ENCODE measurements at places on chromosomes 3 and 15.
A peak's percentile ranks its signal among the peaks of the same experiment; 100 is the strongest.

GRCh38 chr15:100034191-100034590, 301.0 kb upstream of the LYSMD4 start:
- no peak for DNase-seq

DNA sequence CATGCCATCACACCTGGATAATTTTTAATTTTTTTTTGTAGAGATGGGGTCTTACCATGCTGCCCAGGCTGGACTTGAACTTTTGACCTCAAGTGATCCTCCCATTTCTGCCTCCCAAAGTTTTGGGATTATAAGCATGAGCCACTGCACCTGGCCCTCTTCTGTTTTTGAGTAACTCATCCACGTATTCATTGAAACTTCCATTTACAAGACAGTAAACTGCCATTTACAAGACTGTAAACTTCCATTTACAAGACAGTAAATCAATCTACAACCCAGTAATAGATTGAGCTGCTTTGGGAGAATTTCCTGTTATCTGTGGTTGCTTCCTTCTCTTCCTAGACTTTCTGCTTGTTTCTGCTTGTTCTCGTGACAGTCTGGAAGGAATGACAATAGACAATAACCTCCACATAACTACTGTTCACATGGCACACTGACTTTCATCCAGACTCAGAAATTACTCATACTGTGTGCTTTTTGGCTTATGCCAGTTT, 114.7 kb upstream of the CCNL1 start:
- no peak for DNase-seq

- no peak for DNase-seq
Observed at GRCh38 chr3:187616307-187616972, 53.8 kb downstream of the SST start.

DNA sequence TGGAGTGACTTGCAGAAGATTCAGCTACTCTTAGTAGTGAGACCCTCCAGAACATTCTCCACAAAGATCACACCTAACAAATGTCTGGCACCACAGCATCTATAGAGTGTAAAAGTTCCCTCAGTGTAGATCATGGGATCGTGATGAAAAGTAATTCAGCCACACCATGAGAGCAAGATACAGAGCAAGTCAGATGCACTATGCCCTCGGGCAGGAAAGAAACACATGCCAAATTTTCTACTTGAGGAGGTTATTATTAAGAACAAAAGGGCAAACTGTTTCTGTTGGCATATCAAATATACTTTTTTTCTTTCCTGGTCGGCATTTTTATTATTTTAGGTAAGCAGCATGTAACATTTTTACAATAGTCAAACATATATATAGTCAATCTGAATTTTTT, 44.8 kb upstream of the SNTN start:
- no peak for DNase-seq

DNA sequence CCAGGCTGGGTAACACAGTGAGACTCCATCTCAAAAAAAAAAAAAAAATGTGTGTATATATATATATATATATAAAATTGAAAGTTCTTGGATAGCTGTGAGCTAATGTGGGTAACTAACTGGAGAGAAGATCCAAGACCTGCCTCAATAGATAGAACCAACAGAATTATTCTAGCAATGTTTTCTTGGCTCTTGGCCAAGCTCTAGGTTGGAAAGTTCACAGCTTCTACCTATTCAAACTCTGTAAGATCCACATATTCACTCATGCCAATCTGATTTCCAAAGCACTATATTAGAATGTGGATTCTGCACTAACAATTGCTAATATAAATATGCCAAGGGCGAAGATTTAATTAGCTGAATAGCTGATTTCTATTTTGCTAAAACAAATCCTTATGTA, 29.8 kb upstream of the CMTM6 start:
- DNase-seq = no peak

GRCh38 chr15:68315035-68315434, 37.5 kb downstream of the FEM1B start:
- DNase-seq = no peak

GRCh38 chr3:39138804-39139415, 14.5 kb downstream of the CSRNP1 start:
- peak; percentile 75 for DNase-seq

GRCh38 chr3:38102444-38102814, 34.5 kb downstream of the ACAA1 start:
- DNase-seq = no peak

GRCh38 chr3:141955175-141955574, 78.7 kb downstream of the ATP1B3 start:
- DNase-seq = no peak

GRCh38 chr15:85009435-85009834, 27.8 kb downstream of the PDE8A start:
- no peak for DNase-seq

- DNase-seq = no peak
Observed at GRCh38 chr3:179046497-179047353, 24.9 kb downstream of the ZMAT3 start.

DNA sequence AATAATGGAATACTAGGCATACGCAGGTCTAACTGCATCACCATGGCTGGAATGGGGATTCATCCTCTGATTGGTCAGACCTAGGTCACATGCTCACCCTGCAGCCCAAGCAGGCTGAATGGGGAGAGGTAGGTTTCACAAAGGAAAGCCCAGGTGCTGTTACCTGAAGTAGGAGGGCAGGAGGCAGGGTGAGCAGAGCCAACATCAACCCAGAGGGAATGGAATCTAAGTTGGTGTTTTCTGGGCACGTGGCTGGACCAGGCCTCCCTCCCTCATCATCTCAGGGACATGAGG, 6.7 kb upstream of the H1-8 start:
- no peak for DNase-seq

GRCh38 chr15:92538115-92538514, 117.5 kb downstream of the FAM174B start:
- no peak for DNase-seq

DNA sequence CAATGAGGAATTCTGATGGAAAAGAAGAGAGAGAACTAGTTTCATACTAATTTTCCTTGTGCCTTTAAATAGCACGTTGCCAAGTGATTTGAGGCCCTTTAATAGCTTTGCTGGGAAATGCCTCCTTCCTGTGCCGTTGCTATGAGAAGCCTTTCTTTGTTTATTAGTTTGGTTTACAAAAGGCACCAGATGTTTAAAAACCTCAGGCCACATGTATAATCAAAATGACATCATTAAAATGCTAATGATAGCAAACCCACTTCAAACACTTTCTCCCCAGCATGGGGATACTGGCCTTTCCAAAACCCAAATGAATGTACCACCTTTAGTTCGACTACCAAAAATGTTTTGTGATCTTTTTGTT, 50.0 kb upstream of the TBC1D23 start:
- no peak for DNase-seq

- DNase-seq = no peak
Observed at GRCh38 chr3:44992555-44993470, 16.8 kb downstream of the EXOSC7 start.

DNA sequence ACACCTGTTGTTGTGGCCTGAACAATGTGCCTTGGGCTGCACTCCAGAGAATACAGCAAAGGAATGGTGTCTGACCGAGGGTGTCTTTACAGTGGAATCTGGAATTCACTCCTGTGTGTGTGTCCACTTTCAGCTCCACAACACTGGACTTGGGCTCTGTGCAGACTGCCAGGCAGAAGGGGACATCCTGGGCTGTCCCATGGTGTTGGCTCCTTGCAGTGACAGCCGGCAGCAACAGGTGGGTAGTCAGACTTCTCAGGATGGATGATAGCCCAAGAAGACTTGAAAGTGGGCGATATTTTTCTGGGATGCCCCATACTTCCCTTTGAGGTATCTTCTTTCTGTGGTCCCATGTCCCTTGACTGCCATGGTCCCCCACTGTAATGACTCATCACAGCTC, 45.0 kb downstream of the DPH3 start:
- no peak for DNase-seq

- no peak for DNase-seq
Observed at GRCh38 chr3:155404486-155404885, 111.0 kb upstream of the STRIT1 start.

- DNase-seq = no peak
Observed at GRCh38 chr15:45497261-45497660, 25.3 kb downstream of the SLC30A4 start.

GRCh38 chr15:59138243-59138642, 33.3 kb downstream of the CCNB2 start:
- DNase-seq = no peak

GRCh38 chr3:144409319-144409718, 437.7 kb downstream of the DIPK2A start:
- no peak for DNase-seq

DNA sequence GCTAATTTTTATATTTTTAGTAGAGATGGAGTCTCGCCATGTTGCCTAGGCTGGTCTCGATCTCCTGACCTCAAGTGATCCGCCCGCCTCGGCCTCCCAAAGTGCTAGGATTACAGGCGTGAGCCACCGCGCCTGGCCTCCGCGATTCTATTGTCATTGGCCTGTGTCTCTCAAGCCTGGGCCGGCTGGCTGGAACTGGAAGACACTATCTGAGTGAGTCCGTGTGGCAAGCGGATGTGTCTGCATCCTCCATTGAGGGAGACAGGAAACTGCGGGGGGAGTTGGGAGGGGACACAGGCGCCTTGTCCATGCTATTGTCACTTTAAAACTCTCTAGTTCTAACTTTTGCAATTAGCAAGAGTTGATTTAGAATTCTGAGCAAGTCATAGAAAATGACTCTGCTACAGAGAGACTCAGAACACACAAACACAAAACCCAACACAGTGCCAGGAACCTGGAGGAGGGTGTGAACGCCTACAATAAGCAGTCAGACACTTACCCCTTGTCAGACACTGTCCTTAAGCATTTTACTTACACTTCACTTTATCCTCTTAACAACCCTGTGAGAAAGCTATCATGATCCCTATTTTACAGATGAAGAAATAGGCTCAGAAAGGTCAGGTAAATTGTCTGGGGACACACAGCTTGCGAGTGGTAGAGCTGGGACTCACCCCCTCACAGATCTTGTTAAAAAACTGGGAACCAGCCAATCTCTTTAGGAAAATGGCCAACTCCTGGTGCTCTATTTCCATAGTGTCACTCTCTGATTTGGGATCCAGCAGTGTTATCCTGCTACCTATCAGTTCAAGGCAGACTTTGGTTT, 38.7 kb downstream of the ANP32A start:
- peak; percentile 24 for DNase-seq

- DNase-seq = no peak
Observed at GRCh38 chr15:45399381-45400212, 21.3 kb upstream of the GATM start.

- DNase-seq = no peak
Observed at GRCh38 chr15:55775316-55775715, 32.4 kb upstream of the PRTG start.

DNA sequence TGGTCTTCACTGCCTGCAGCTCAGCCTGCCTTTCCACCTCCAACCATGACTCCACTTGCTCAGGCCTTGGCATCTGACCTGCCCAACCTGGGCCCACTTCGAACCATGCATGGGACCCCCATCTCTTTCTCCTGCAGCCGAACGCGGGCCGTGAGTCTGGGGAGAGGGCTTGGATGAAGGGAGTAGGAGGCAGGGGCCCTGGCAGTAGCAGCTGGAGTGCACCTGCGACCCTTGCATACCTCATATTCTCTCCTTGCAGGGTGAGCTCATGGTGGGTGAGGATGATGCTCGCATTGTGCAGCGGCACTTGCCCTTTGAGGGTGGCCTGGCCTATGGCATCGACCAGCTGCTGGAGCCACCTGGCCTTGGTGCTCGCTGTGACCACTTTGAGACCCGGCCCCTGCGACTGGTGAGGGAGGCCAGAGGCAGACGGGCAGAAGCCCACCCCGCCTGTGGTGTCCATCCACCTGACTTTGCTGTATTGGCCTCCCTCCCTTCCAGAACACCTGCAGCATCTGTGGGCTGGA, 13.5 kb downstream of the NT5DC2 start:
- DNase-seq = no peak

DNA sequence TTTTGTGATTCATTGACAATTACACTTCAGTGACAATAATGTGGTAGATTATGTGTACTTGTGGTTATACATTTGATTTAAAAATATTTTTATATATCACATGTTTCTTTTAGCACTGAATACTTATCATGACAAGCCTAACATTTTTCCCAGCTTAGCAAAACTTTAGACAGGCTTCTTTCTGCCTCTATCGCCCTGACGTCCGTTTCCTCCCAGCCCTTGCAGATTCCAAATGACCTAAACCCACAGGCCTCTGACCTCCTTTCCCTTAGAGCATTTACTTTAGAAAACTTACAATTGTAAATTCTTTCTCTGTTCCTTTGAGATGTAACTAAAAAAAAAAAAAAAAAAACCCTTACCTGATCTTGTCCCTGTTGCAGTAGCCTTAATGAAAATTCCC, 326.1 kb downstream of the UNC13C start:
- no peak for DNase-seq

DNA sequence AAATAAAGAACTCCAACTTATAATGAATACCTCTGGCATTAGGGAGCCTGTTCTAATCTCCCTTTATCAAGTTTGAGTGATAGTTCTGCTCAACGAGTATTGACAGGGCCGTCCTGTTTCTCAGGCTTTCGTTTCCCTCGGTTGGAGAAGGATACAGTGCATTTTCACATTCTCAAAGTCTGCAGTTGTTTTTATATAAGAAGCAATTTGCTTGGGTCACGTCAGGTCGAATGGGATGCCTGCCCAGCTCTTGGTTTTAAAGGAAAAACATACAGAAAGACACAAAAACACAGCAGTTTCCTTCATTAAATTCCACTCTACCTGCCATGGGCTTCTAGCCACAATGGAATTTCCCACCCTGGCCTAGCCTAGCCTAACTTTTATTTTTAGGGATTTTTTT, 366.3 kb downstream of the TIGIT start:
- peak; percentile 1 for DNase-seq

DNA sequence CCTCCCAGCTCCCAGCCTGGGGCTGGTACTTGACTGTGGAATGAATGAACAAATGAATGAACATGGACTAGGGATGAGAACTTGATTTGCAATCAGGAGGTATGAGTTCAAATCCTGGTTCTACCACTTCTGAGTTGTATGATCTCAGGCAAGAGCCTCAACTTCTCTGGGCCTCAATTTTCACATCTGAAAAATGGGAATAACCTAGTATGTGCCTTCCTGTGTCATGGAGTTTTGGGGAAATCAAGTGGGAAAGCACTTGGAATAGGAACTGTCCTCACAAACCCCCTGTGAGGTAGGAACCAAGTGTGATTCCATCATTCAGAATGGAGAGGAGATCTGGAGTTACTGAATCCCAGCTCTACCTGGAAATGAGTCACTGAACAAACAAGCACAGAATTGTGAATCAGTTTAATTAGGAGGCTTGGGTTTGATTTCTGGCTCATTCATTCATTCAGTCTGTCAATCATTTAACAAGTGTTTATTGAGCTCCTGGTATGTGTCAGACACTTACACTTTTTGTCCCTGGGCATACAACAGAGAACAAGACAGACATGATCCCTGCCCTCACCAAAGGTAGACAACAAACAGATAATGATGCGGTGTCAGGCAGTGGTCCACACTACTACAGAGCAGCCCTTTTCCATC, 29.7 kb downstream of the DNASE1L3 start:
- DNase-seq = no peak

- DNase-seq = no peak
Observed at GRCh38 chr15:77796046-77796729, 163.5 kb upstream of the LINGO1 start.

DNA sequence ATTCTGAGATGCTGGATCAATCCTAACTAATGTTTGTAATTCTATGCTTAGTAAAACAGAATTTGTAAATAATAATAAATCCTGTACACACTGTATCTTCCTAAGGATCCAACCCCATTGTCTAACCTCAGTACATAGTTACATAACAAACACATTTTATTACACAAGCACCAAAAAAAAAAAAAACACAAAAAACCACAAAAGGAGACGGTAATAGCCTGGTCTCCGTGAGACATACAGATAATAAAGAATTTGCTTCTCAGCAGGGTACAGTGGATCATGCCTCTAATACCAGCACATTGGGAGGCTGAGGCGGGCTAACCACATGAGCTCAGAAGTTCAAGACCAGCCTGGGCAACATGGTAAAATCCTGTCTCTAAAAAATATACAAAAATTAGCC, 558.7 kb downstream of the MAGI1 start:
- DNase-seq = no peak

All from hypothalamus (tissue), 51 donors.